Trophoblast cell (in vitro differentiated cells and primary cell): ENCODE measurements at places on chromosomes 16 and 17.

DNA sequence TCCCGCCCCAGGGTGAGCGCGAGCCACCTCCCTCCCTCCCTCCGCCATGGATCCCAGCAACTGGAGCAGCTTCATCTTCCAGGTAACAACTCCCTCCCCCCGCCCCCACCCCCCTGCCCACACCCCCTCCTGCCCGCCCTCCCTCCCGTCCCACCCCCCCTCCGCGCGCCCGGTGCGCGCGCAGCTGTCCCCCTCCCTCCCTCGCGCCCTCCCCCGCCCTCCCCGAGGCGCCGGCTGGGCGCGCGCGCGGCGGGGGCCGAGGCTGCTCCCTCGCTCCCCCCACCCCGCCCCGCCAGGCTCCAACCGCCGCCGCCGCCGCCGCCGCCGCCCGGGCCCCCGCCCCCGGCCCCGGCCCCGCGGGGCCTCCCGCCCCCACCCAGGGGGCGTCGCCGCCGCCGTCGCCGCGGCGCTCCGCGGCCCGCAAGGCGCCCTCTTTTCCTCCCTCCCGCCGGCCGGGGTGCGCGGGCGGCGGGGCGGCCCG, at the start of gene MAZ:
TSS of gene MAZ (plus strand) at position 431 of the 481 bp plus-strand sequence. CDS start 173 bp downstream, outside the sequence.
- no peak for DNase-seq

DNA sequence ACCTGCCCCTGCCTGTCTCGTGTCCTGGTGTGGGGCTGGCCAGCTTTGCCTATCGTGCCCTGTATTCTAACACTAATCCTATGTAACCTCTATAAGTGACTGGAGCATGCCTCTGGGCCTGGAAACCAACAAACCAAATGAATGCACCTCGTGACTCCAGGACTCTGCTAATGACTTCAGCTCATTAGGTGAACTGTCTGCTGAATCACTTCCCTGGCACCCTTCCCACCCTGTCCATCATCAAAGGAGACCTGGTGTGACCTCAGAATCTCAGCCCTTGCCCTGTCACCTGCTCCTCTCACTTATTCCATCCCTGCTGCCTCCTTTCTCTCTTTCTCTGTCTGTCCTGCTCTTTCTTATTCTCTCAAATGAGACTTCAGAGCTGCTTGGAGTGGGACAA, 322.4 kb downstream of the CBLN1 start:
- DNase-seq, result no peak

DNA sequence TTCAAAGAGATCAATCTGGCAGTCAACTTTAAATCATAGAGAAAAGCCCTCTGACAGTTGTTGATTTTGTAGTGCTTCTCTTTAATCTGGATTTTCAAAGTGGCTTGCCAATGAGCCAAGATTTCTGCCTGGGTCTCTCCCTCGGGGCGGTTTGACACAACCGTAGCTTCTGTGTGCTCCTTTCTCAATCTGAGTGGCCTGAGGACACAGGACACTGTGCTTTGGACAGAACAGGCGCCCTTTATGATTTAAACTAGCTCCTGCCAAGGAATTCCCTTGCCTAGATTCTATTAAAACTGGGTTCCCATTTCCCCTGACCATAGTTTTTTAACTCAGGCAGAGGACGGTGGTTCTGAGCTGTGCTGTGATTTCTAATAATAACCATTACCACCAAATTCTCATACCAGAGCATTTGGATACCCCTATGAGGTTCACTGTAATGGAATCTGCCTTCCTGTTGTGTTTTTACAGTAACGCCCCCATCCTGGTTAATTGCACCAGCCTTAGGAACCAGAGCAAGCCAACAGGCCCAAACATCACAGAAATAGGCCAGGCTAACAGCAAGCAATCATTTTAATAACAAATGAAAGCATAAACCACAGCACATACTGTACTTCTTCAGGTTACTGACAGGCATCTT, 4.0 kb downstream of the ZFHX3 start:
- peak; percentile 82 for DNase-seq

DNA sequence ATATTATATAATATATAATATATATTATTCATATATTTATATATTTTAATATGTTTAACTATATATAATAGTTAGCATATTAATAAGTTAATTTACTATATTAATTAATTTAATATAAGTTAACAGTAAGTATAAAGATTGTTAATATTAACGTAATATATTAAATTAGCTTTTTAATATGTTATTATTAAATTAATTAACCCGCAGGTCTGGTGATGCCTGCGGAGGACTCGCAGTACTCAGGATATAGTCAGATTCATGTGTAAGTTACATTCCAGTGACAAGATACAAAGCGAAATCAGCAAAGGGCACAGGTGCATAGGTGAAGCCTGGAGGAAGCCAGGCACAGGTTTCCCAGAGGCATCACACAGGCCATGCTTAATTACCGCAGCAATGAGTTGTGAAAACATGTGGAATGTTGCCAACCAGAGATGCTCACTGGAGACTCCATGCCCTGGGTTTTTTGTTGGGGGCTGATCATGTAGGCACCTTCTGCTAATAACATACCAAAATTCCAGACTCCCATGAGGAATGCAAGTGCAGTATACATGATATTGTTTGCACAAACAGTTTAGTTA, 130.4 kb upstream of the MPHOSPH6 start:
- DNase-seq, result no peak

DNA sequence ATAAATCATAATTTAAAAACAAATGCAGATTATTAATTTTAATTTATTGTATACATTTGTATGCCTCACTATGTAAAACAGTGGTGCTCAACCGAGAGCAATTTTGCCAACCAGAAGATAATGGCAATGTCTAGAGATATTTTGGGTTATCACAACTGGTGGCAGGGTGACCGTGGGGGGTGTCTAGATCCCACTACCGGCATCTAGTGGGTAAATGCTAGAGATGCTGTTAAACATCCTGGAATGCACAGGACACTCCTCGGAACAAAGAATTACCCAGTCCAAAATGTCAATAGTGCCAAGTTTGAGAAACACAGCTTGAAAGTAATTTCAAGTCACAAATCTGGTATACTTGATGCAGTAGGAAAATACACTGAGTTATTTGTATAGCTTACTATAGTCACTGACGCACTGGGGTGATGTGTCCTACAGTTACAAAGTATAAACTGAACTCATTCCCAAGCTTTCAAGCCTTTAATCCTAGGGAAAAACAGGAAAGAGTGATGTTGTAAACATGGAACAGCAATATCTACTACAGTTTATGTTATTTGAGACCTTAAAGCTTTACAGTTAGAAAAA, 133.5 kb downstream of the BRIP1 start:
- DNase-seq, result no peak

DNA sequence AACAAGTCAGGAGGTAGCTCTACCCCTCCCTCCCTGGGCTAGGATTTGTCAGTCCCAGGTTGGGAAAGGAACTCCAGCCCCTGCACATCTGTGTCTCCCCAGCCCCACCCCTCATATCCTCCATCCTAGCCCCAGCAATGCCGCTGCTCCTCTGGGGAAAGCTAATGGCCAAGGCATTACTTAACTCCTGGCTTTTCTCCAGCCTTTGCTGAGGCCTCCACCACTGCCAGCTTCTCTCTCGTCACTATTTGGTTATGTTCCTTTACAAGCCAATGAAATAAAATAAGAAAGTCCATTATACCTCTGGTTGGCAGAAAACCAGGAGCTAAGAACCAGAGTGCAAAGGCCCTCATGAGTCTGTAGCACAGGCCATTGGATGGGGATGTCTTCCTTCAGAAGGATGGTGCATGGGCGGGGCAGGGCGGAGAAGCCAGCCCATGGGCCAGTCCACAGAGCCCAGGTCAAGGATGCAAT, 171.0 kb downstream of the CCDC182 start:
- no peak for DNase-seq
